ENCODE measurements at places on chromosomes 6 and 20. TPM values are rescaled to one million over a fixed set of nuclear protein-coding genes. Genes with fewer than 3 reads are reported as not detected.

- peak; percentile 45 for DNase-seq
These were observed 1.7 kb upstream of the SLC12A5 start for GRCh38 chr20:46027245-46027853.

GRCh38 chr20:13817342-13817741, 32.5 kb downstream of the NDUFAF5 start:
- DNase-seq, result no peak

DNA sequence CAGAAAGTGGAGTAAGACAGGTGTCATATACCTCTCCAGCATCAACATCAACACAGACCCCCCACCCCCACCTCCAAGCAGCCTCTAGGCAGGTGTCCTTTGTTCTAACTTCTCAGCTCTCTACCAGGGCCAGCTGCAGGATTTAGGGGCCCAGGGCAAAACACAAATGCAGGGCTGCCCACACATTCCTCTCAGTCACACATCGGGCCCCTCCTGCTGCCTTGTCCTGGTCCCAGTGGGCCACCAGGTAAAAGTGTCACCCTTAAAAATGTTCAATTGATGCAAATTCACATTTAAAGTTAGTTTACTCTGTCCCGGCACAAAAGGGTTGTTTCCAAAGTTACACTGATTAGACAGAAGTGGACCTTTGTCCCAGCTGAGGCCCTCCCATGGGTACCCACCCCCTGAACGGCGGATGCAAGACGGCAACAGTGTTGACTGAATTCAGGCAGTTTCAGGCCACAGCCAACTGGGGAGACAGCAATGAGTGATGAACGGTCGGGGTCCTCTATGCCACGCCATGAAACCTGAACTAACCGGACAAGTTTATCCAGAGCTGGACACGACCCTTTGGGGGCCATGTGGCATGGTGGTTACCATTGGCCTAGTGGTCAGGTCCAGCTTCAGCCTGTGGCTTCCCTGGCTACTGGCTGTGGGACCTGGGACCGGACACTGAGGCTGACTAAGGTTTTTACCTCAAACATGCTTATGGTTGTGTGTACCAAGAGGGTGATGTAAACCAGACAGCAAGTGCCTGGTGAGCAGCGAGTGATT, 52.2 kb upstream of the UNC93A start:
- no peak for DNase-seq

DNA sequence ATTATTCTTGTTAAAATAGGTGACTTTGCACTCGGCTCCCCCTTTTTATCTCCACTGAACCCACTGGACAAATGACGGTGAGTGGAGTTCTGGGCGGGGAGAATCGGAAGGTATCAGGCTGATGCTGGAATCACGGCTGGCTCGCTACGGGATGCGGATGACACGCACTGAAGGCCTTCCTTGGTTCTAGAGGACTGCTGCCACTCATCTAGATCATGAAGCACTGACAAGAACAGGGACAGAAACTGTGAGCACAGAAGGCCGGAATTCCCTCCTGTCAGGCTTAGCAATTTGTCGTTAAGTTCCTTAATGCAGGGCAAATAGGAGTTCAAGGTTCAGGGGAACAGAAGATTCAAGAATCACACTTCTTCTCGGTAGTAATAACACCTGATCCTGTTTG, 89.9 kb upstream of the MPC1 start:
- no peak for DNase-seq

DNA sequence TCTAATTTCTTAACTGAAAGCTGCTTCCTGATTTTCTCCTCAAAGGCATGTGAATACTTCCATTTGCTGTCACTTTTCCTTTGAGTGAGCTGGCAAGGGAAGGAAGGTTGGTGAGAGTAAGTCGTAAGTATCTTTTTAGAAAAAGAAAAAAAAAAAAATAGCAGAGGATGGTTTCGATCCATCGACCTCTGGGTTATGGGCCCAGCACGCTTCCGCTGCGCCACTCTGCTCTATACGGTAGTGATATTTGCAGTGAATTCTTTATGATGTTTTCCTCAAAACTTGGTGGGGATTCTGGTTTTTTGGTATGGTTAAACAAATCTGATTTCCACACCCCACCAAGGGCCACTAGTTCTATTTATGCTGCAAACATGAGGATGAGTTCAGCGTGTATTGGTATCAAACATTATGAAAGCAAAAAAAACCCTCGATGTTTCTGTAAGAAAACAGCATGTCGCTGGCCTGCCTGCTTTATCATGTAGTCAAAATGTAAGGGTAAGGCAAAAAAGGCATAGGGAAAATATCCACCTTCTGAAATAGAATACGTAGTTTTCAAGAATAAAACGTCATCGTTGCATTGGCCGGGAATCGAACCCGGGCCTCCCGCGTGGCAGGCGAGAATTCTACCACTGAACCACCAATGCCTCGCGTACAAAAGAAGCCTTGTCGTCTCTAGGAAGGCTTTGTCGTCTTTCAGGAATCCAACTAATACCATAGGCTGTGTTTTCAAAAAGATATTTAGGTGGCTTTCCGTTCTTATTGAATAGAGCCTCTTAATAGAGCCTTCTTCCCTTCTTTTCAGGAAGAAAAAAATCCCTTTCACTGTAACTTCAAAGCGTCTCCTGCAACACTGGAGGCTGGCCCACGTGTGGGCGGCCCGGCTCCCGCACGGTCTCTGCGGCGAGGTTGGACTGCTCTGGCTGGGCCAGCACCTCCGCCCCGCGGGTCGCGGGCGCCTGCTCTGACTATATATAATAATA, 9.6 kb downstream of the OR2B2 start:
- no peak for DNase-seq

GRCh38 chr6:105121981-105122380, 57.8 kb downstream of the POPDC3 start:
- DNase-seq, result no peak

GRCh38 chr6:147738516-147739162, 230.1 kb downstream of the SAMD5 start:
- DNase-seq, result no peak

- no peak for DNase-seq
These were observed 599.4 kb upstream of the CITED2 start for GRCh38 chr6:139973669-139974344.

- DNase-seq, result no peak
These were observed 114.2 kb upstream of the SSTR4 start for GRCh38 chr20:22920898-22921297.

DNA sequence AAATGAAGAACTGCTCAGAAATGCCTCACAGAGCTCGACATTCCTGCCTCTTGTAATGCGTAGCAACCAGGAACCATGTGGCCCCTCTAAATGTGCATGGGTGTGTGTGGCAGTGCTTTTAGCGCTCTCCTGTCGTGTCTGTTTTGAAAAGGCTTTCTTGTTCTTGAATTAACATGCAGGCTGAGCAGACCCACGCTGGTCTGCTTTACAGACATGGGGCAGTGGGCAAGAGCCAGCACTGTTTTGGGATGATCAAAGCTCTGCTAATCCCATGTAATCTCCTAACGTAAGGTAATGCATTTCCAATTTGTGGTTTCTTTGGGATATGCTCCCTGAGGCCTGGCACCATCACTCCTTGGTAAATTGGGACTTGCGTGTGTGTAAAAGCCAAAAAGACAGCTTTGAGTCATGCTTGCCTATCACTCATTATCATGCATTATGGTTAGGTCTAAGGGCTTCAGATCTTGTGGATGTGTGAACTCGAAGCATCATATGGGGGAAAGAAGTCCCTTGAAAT, 11.8 kb downstream of the RIPOR2 start:
- no peak for DNase-seq

DNA sequence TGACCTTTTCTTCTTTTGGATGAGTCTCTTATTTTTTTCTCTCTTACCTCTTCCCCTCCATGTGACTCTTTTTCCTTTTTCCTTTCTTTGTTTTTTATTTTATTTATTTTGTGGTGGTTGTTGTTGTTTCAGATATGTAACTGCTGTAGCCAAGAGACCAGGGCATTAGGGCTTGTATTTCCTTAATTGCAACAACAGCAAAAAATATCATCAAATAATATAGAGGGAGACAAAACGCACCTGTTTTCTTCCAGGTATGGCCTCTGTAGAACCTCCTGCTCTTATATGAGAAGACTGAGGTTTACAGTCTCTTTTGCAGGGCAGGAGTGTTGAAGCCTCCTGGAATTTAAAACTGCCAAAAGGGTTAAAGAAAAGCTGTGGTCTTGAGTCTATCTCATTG, 149.3 kb downstream of the SYNDIG1 start:
- DNase-seq, result no peak

GRCh38 chr20:54054516-54054915, 15.9 kb downstream of the BCAS1 start:
- DNase-seq, result no peak

- DNase-seq, result no peak
These were observed 1.2 kb downstream of the ZFAND3 start for GRCh38 chr6:37820718-37821079.

DNA sequence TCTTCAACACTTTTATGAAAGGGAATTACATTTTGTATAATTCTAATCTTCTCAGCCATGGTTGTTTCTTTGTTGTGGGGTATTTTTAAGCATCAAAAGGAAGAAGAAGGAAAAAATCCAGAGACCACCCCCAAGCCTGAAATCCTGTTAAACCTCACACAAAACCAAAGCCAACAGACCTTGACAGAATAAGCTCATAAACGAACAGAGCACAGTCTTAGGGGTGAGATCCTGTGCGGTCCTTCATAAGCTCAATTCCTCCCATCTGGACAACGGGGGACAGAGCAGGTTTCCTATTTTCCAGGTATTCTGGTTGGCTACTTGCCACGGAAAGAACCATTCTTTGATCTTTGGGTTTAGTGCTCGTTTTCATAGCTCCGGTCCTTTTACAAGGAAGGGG, 151.3 kb upstream of the SULF2 start:
- DNase-seq, result no peak

GRCh38 chr6:43767553-43768505, 2.2 kb upstream of the VEGFA start:
- no peak for DNase-seq

GRCh38 chr6:136228814-136229213, 21.3 kb downstream of the MTFR2 start:
- no peak for DNase-seq

DNA sequence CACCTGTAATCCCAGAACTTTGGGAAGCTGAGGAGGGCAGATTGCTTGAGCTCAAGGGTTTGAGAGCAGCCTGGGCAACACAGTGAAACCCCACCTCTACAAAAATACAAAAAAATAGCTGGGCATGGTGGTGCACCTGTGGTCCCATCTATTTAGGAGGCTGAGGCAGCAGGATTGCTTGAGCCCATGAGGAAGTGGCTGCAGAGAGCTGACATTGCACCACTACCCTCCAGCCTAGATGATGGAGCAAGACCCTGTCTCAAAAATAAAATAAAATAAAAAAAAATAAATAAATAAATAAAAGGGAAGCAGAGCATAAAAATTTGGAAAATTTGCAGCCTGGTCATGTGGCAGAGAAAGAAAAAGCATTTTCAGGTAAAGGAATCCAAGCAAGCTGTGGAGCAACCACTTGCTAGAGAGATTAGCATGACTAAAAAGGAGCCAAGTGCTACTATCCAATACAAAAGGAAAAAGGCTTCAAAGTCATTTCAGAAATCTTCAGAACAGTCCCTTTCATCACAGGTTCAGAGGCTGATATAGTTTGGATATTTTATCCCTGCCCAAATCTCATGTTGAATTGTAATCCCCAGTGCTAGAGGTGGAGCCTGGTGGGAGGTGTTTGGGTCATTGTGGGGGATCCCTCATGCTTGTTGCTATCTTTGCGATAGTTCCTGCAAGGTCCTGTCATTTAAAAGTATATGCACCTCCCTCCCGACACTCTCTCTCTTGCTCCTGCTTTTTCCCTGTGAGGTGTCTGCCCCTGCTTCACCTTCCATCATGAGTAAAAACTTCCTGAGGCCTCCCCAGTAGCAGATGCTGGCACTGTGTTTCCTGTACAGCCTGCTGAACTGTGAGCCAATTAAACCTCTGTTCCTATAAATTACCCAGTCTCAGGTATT, 11.2 kb upstream of the TTK start:
- no peak for DNase-seq

DNA sequence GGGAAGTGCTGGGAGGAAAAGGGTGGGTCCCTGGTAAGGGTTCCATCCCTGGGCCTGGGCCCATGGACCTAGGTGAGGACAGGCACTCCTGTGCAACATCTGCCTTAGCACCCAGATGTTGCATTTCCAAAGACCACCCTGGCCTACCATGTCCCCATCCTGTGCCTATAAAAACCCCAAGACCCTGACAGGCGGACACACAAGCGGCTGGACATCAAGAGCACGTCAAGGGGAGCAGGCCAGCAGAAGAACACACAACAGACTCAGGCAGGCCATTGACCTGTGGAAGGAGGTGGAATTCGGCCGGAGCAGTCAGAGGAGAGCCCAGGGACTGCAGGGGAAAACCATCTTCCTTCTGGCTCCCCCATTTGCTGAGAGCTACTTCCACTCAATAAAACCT, 937.8 kb upstream of the MANEA start:
- no peak for DNase-seq

DNA sequence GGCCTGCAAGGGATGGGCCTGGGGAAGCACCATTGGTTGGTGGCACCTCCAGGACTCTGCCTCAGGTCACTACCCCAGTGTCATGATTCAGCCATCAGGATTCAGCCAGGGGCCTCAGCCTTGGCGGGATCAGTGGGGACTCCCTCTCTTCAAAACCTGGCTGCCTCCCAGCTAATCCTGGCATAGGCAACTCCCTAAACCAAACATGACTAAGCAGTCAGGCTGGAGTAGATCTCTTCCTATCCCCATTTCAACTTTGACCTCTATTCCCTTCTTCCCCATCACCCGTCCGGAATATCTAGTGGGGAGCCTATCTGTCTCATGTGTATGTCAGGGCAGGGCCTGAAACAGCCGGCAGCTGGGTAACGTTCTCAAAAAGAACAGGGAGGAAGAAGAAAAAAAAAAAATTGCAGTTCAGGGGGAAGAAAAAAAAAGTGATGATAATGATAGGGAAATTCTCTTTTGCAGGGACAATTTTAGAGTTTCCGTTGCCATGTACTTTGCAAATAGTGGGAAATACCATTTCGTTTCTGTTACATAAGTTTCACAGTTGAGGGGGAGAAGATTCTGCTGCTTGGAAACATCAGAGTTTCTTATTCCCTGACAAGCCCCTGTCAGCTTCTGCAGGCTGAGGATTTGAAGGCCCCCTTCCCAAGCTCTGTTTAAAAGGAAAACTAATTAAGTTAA, 4.1 kb upstream of the PREX1 start:
- no peak for DNase-seq

The SLC52A3 gene
- 6.4 TPM for polyA plus RNA-seq

The ZNF341 gene
- polyA plus RNA-seq, result 3.2 TPM

The GLP1R gene
- 0.64 TPM for polyA plus RNA-seq

The MARCKS gene
- 298 TPM for polyA plus RNA-seq

The TPMT gene
- 25.9 TPM for polyA plus RNA-seq

The FHL5 gene
- 0.31 TPM for polyA plus RNA-seq

The GJA10 gene
- polyA plus RNA-seq, result not detected

The AGPAT1 gene
- polyA plus RNA-seq, result 116 TPM

The SPTLC3 gene
- 21.9 TPM for polyA plus RNA-seq

The AURKA gene
- 13.5 TPM for polyA plus RNA-seq

The SIGLEC1 gene
- polyA plus RNA-seq, result 0.80 TPM

The FRS3 gene
- 5.7 TPM for polyA plus RNA-seq

The BAK1 gene
- polyA plus RNA-seq, result 24.8 TPM

The PNLDC1 gene
- 0.46 TPM for polyA plus RNA-seq

The ABHD16A gene
- polyA plus RNA-seq, result 62.6 TPM
